ENCODE measurements at places on chromosomes 5 and 9.

- DNase-seq, result no peak
Measured at GRCh38 chr5:149750596-149750995, 20.5 kb downstream of the PPARGC1B start.

DNA sequence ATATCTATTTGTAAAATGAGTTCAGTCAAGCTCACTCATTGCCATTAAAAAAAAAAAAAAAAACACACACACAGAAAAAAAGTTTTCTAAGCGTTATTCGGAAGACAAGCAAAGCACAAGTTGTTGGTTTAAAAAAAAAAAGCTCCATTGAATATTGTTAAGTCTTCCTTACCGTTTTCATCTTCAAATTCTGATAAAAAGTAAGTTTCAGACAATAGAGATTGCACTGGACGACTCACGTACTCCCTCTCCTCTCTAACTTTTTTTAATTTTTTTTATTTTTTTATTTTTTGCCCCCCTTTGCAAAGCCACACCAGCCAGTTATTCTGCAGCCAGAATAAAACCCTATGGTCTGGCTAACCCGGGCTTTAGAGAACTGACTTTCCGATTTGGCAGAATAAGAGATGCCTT lies 544 bp downstream of the ADAMTS6 start:
- no peak for DNase-seq

- DNase-seq, result no peak
Measured at GRCh38 chr5:71658916-71659662, 60.0 kb upstream of the CARTPT start.

DNA sequence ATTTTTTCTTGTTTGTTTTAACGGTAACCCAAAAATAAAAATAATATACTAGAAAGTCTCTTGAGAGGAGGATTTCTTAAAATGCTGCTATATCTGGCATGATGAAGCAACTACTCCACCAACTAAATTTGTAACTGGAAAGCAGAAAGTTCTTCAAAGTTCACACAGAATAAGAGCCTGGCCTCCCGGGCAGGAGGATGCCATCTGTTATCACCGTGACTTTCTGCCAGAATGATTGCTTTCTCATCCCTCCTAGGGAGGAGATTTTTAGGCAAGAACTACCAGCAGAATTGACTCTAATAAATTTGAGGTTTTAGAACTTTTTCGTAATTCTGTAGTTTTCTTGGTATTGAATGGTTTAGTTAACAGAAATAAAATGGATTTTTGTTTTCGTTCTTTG lies 464.6 kb upstream of the ACTBL2 start:
- DNase-seq, result no peak

DNA sequence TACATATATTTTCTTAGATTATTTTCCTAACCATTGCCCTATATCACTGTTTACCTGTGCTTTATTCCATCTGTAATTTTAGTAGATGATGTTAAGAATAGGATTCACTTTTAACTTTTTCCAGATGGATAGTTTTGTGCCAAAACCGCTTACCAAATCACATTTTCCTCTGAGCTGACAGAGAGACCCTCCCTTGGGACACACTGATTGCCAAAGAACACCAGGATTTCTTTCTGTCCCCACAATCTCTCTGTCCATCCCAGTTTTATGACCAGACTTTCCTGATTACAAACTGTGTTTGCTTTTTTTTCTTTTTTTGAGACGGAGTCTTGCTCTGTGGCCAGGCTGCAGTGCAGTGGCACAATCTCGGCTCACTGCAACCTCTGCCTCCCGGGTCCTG lies 81.3 kb upstream of the SPATA31C2 start:
- DNase-seq, result no peak

- DNase-seq, result no peak
Measured at GRCh38 chr5:102279711-102280110, 16.4 kb downstream of the SLCO4C1 start.

DNA sequence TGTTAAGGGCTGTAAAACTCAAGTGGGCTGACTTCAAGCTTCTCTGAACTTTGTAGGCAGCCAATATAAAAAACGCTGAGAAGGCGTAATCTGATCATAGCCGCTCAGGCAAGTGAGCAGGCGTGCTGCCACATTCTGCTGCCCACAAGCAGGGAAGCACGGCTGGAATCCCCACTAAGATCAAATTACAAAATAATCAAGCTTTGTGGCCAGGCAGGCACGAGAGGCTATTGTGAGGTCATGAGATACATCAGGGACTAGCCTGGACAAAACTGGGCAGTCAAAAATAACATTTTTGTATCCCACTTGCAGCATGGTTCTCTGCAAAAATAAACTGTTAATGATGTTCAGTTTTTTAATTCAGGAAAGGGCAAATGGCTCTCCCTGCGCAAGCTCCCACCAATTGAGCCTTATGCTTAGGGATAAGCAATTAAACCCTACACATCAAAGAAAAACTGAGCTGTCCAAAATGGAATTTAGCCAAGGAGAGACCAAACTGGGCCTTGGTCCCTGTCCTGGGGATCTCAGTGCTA lies 64.0 kb downstream of the POU5F2 start:
- no peak for DNase-seq

DNA sequence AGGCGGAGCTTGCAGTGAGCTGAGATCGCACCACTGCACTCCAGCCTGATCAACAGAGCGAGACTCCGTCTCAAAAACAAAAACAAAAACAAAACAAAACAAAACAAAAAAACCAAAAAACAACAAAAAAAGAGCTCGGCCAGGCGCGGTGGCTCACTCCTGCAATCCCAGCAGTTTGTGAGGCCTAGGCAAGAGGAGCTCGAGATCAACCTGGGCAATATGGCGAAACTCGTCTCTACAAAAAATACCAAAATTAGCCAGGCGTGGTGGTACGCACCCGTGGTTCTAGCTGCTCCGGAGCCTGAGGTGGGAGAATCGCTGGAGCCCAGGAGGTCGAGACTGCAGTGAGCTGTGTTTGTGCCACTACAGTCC lies 20.2 kb downstream of the TRIM7 start:
- DNase-seq, result no peak

DNA sequence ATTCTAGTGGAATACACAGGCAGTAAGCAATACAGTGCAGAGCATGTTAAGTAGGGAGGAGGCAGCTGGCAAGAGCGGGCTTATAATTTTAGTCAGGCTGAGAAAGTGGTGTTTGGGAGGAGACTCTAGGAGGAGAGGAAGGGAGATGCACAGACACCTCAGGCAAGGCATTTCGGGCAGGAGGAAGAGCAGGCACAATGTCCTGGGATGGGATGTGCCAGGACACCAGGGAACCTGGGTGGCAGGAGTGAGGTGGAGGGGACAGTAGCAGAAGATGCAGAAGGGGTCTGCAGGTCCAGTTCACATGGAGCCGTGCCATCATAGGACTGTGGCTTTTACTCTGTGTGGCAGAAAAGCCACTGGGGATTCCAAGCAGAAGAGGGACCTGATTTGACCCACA lies 143.7 kb upstream of the FSTL4 start:
- no peak for DNase-seq

- DNase-seq, result no peak
Measured at GRCh38 chr9:73219985-73220626, 68.4 kb downstream of the ANXA1 start.

GRCh38 chr5:127061956-127062355 lies 11.3 kb downstream of the C5orf63 start:
- DNase-seq, result no peak

All from stimulated activated CD8-positive, alpha-beta memory T cell treated with anti-CD3 and anti-CD28 coated beads, Interleukin-12 subunit alpha, Interleukin-12 subunit beta, amount 100 ng/mL, for 1 hour (primary cell).